ENCODE measurements at places on chromosomes 7 and 10.

- no peak for DNase-seq
Observed at GRCh38 chr10:26528715-26529393, 90.7 kb downstream of the APBB1IP start.

- DNase-seq: no peak
Observed at GRCh38 chr10:30742471-30742870, 112.9 kb upstream of the LYZL2 start.

- DNase-seq: peak; percentile 97
Observed at GRCh38 chr10:124106241-124106879, 13.0 kb upstream of the CHST15 start.

DNA sequence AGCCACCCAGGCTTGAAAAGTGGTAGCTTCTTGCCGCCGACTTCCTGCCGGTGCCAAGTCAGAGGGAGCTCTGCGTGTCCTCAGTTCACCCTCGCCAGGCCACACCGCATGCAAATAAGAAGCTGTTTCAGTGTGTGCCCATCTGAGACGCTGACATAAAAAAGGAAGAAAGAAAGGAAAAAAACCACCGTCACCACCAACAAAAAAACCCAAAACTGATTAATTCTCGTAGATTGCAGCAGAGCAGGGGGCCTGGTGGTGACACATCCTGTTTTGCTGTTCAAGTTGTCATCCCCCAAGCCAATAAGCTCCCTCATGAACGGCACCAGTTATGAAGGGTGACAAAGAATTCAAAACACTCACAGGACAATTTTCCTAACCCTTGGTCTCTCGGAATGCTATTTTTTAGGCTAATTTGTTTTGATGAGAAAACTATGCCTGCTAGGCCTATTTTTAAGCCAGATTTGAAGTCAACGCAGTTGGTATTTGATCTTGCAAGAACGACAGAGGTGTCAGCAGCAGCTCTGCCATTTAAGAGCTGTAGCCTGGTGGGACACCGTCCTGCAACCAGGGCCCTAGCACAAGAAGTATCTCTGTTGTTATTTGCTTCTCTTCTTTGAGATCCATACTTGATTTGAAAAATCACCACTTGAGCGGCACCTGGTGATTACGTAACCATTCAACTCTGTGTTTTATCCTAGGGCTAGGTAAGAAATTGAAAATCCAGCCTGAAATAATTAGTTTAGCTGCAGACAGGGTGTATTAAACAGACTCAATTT is 145.6 kb downstream of the PFKFB3 start:
- no peak for DNase-seq

DNA sequence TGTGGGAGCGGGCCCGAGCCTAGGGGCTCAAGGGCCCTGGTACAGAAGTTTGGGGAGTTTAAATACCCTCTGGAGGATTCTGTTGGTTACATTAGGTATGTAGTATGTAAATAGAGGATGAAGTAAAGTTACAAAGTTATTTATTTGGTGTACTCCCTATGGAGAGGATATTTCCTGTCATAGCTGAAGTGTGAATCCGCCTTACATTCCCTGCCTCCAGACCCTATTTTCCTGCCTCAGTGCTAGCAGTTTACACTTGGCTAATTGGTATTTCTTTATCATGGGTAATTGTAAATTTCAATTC is 60.6 kb upstream of the KLF14 start:
- peak; percentile 10 for DNase-seq

GRCh38 chr10:132209130-132209529 is 22.4 kb downstream of the DPYSL4 start:
- DNase-seq: no peak

- DNase-seq: no peak
Observed at GRCh38 chr10:125824736-125825135, 1.4 kb downstream of the BCCIP start.

- no peak for DNase-seq
Observed at GRCh38 chr7:112888781-112889180, 98.6 kb upstream of the TMEM168 start.

GRCh38 chr10:51145375-51145774 is 71.1 kb downstream of the PRKG1 start:
- no peak for DNase-seq

DNA sequence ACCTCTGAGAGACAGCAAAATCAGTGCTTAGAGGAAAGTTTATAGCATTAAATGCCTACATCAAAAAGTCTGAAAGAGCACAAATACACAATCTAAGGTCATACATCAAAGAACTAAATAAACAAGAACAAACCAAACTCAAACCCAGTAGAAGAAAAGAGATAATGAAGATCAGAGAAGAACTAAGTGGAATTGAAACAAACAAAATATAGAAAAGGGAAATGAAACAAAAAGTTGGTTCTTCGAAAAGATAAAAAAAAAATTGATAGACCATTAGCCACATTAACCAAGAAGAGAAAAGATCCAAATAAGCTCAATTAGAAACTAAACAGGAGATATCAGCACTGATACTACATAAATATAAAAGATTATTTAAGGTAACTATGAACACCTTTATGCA is 280.0 kb upstream of the NRG3 start:
- no peak for DNase-seq

GRCh38 chr7:126450269-126450671 is 802.5 kb downstream of the GRM8 start:
- DNase-seq: no peak

DNA sequence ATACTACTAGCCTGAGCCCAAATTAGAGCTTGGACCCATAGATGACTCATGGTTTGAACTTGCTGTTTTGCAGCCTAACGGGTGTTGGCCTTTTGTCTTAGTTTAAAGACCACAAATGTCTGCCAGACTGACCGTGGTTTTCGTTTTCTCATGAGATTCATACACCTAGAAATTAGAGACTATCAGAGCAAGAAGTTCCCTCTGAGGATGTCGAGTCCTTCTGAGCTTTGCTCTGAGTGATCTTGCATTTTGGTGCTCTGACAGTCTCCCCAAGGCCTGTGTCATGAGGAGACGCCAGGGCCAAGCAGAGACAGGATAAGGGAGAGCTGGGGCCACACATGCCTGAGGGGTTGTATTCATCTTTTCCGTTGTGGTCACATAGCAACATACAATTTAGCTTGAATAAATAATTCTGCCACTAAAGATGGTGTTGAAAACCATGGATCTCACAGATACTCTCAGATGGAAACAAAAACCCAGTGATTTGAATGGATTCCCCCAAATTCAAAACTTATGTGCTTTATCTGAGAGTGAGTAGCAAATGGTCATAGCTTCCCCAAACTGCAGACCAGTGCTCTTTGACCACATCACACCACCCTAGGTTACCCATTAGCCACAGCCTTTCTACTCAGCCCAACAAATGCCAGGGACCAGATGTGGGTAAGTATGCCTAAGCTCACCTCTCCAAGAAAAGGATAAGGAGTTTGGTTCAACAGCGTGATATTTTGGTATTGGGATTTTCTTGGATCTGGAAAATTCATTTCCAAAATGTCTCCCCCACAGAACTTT is 762.0 kb upstream of the IGFBP3 start:
- no peak for DNase-seq

GRCh38 chr7:96547371-96547811 is 162.3 kb downstream of the SEM1 start:
- DNase-seq: no peak

DNA sequence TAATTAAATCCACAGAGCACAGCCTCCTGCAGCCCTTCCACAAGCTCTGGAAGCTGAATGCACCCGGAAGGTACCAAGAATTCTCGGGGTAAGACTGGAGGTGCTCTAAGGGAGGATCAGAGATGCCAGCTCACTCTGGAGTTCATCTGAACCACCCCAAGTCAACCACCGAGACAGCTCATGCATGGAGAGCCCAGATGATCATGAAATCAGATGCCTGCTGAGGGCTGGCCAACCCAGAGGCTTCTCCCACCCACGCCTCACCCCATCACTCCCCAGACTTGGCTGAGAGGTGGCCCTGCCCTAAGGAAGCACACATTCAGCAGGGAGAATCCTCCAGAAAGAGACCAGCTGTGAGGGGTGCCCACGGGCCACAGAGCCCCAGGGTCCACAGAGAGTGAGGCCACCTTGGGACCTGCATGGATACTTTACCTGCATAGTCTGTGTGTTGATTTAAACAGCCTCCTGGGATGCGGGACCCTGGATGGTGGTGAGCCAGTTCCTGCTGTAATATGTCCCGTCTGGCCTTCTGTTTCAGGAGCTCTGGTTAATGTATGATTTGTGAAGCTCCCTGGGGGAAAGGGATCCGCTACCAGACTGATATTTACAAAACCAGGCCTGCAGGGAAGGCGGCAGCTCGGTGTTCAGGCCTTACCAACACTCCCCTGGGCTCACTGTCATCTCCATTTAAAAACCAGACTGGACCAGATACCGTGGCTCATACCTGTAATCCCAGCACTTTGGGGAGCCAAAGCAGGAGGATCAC is 64.9 kb downstream of the INSIG1 start:
- no peak for DNase-seq

GRCh38 chr10:84511709-84512285 is 183.4 kb downstream of the CCSER2 start:
- peak; percentile 14 for DNase-seq

DNA sequence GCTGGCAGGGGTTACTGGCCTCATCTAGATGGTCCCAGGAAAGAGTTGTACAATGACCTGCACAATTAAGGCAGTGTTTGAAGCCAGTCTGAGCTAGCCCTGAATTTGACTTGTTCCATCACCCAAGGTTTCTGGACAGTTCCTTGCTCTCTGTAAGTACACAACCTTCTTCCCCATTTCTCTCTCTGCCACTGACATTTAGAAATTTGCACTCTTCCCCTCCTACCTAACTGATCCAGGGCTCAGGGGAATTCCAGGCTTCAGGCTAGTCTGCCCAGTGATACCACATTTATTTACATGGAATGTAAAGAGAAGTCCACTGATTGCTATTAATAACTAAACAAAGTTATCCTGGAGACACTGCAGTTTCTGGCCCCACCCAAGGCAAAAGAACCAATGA is 139.0 kb upstream of the GPR26 start:
- DNase-seq: no peak

GRCh38 chr7:72405871-72406270 is 6.3 kb downstream of the CALN1 start:
- DNase-seq: no peak

- DNase-seq: no peak
Observed at GRCh38 chr7:94832051-94832450, 75.3 kb upstream of the PPP1R9A start.

DNA sequence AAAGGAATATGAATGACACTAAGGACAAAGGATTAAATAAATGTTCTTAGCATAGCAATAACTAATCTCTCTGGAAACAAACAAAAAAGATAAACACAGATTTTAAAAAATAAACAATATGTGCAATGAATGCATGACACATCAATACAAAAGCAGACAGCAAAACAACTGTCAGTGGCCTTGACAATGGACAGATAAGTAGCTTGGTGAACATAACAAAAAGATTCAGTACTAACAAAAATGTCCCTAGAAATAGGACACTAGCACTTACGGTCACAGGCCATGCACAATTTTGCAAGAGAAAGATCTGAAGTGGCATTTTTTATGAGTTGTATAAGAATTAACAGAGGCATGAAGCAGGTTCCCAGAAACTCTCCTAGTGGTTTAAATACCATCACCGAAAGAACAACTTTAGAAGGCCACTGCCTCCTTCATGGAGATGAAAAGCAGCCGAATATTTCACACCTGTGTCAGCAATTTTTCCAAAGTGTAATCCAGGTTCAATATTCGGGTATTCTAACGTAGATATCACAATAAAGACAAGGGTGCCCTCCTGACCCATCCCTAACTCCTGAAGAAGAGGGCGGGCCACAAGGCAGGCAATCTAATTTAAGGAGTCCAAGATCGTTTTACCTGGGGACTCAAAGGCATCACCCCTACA is 231.3 kb upstream of the MKLN1 start:
- DNase-seq: no peak

DNA sequence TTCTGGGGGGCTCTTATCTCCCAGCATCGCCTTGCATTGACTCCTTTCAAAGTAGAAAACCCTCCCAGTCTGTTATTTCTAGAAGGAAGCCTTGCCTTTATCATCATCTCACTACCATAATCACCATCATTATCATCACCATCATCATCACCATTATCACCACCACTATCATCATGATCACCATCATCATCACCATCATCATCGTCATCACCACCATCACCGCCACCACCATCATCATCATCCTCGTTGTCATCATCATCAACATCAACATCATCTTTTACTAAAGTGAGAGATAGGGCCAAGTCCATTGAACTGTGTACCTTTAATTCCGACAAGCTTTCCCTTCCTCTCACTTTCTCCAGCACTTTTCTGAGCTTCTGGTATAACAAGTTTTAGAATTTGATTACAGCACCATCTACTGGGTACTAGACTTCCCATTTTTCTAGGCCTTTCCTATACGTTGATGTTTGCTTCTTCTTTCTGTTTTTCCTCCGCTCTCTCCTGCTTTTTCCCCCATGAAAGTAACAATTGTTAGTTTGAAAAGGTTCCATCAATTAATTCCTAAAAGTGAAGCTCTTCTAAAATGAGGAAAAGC is 226.4 kb downstream of the BUB3 start:
- DNase-seq: no peak

DNA sequence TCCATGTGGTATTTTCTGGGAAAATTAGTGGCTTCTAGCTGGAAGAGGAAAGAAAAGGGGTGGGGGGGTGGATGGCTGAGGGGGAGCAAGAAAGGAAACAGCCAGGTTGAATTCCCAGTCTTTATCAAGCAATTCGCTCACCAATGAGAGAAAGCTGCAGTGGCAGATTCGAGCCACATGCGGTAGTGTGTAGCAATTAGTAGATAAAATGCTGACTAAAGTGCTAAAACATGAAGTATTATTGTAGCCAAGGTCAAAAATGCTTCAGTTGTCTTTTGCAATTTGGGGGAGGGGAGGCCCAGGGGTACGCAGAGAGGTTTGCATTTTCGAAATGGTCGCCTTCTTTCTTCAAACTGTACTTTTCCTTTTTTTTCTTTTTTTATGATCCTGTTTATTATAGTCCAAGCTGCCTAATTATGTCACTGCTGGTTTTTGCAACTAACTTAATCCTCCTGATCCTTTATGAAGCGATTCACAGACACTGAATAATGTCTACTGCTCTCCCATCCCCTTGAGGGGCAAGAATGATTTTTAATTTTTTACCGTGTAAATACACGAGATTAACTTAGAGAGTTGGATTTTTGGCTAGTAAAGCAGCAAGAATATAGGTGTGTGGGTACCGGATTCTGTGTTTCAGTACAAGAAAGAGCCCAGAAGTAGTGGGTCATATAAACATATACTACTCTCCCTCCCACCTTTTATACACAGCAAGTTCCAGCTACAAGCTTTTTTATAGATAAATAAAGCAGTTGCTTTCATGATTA is 3.6 kb upstream of the ARID5B start:
- peak; percentile 47 for DNase-seq
